ENCODE measurements at places on chromosomes 1 and 21.

- no peak for DNase-seq
Observed at GRCh38 chr1:180925471-180926051, 12.9 kb downstream of the KIAA1614 start.

DNA sequence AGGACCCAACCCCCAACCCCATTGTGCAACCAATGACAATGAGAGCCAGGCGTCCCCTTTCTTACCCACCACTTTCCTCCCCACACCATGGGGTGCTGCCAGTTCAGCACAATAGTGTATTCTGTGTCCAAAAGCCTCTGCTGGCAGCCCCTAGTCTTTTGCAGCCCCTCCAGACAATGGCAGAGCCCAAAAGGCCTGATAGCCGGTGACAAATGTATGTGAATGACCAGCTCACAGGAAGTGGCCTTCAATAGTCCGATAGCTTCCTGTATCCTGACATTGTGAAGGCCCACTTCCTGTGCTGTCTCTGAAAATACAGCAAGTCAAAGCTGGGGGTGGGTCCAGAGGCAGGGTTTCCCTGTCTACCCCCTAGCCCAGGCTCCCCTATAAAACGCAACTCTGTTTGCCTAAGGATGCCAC lies 16.6 kb downstream of the SMIM12 start:
- DNase-seq: no peak

- no peak for DNase-seq
Observed at GRCh38 chr1:29488086-29488793, 251.9 kb downstream of the PTPRU start.

- DNase-seq: no peak
Observed at GRCh38 chr1:85582687-85583591, 2.4 kb downstream of the CCN1 start.

DNA sequence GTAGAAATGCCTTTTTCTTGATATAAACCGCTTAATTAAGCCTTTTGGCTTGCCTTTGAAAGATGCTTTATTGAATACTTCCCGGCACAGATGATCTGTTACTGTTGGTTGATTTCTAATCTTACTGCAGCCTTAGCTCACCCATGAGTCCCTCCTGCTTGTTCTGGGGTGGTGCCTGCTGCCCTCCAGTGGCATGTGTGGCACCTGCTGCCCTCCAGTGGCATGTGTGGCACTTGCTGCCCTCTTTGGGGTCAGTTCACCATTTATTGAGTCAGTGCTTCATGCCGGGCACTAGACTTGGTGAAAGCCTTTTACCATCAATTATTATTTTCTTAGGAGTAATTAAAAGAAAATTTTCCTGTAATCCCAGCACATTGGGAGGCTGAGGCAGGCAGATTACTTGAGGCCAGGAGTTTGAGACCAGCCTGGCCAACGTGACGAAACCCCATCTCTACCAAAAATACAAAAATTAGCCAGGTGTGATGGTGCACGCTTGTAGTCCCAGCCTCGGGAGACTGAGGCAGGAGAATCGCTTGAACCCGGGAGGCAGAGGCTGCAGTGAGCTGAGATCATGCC lies 54.3 kb downstream of the ADARB1 start:
- peak; percentile 69 for DNase-seq

DNA sequence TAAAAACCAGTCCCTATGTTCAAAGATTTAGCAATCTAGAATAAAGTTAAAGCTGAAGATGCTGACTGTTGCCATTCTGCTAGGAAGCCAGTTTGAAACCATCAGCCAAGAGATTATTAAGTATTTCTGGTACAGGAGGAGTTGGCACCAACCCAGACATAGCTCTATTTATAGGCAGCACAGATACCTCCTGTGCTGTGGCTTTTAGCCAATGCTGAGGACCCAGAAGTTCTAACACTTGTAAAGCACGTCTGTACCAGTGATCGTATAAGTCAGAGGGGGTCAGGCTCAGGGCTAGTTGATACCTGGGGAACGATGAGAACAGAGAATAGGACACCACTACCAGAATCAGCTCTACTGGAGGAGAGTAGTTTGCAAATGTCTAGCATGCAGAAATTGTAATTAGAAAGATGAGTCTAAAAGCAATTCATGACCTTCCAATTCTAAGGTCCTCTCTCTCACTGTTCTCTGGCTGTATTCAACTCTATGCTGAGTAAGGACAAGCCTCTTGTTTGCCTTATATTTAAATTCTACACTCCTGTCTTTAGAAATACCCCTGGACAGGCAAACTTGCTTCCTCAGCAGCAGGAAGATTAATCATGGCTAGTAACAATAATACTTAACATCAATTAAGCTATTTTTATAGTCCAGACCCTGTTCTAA lies 96.8 kb upstream of the PALMD start:
- DNase-seq: no peak

- DNase-seq: no peak
Observed at GRCh38 chr1:51750729-51751128, 127.8 kb downstream of the NRDC start.

- DNase-seq: no peak
Observed at GRCh38 chr1:63878932-63879331, 105.1 kb downstream of the ROR1 start.
